ENCODE measurements at places on chromosomes 1 and 21.

- no peak for DNase-seq
These were observed 33.2 kb downstream of the KCND3 start for GRCh38 chr1:111956155-111956771.

GRCh38 chr21:40422896-40423635, 423.9 kb downstream of the DSCAM start:
- no peak for DNase-seq

DNA sequence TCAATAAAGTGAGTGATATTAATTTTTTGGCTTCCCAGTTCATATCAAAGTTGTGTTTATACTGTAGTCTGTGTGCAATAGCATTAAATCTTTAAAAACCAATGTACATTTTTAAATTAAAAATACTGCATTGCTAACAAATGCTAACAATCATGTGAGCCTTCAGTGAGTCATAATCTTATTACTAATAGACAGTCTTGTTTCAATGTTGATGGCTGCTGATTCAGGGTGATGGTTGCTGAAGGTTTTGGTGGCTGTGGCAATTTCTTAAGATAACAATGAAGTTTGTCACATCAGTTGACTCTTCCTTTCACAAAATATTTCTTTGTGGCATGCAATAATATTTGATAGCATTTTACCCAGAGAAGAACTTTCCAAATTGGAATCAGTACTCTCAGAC, 109.0 kb downstream of the ZMYM4 start:
- DNase-seq: no peak

GRCh38 chr21:20276954-20277353, 721.3 kb upstream of the NCAM2 start:
- DNase-seq: no peak

- no peak for DNase-seq
These were observed 434.6 kb downstream of the SMYD3 start for GRCh38 chr1:246072456-246072955.

GRCh38 chr1:203867802-203868201, 6.4 kb downstream of the SNRPE start:
- no peak for DNase-seq

DNA sequence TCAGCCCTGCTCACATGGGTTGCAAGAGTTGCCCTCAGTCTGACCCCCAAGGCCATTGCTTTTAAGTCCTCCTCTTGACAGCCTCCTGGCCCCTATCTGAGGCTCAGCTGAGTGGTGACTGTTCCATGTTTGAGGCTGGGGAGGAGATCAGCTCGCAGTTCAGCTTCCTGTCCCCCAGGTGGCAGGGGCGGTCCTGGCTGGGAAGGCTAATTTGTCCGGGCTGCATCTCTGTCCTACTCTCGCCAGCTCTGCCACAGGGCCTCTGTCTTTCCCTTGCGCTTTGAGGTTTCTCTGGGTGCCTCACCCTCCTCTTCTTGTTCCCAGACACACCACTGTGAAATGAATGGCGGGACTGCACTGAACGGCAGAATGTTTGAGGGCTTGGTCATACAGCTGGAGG, 157.3 kb downstream of the KCNJ6 start:
- peak; percentile 27 for DNase-seq

GRCh38 chr1:167471568-167471967, 46.8 kb downstream of the CD247 start:
- DNase-seq: no peak

DNA sequence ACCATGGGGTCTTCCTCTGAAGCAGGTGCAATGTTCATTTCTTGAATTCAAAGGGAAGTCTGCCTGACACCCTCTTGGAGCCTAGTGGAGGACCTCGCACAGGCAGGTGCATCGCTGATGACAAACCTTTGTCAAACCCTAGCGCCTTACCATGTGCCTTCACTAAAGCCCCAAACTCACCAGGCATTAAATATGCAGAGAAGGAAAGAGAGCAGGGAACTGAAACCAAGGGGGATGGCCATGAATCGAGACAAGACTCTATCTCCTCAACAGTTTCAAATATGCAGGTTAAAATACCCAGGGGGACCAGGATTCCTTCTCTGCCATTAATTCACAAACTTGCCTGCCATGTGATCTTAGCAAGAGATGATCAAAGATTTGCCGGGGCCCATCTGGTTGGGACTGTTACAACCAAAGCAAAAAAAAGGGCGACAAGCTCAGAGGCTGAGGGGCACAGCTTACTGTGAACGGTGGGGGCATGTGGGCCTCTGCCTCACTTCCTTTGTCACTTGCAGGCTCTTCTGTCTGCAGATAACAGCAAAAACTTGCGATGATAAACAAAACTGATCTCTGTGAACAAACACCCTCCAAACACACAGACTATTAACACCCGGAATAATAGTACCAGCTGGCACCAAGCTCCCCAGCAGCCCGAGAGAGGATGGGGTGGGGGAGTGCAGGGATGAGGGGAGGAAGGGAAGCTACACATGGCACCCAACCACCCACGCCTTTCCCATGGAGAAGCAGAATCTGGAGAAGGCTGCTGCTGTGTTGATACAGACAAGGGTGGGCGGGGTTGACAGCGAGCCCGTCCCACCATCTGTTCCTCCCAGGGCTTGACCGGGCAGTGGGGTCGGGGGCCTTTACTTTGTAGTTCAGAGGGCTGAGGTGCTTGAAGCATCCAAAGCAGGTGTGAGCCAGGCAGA, 33.9 kb downstream of the TMEM63A start:
- DNase-seq: peak; percentile 58

DNA sequence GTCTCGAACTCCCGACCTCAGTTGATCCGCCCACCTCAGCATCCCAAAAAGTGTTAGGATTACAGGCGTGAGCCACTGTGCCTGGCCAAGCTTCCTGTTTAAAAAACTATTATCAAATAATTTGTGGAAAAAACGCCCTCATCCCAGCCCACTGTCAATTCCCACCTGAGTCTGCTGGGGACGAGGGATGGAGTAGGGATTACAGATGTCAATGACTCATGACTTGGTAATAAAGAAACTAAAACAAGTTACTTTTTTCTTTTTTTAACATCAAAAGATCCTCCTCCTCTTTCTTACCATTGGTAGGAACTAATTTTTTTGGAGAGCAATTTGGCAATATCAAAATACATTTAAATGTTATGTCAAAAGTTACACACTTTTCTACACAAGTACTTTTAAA, 9.7 kb downstream of the CNN3 start:
- no peak for DNase-seq

DNA sequence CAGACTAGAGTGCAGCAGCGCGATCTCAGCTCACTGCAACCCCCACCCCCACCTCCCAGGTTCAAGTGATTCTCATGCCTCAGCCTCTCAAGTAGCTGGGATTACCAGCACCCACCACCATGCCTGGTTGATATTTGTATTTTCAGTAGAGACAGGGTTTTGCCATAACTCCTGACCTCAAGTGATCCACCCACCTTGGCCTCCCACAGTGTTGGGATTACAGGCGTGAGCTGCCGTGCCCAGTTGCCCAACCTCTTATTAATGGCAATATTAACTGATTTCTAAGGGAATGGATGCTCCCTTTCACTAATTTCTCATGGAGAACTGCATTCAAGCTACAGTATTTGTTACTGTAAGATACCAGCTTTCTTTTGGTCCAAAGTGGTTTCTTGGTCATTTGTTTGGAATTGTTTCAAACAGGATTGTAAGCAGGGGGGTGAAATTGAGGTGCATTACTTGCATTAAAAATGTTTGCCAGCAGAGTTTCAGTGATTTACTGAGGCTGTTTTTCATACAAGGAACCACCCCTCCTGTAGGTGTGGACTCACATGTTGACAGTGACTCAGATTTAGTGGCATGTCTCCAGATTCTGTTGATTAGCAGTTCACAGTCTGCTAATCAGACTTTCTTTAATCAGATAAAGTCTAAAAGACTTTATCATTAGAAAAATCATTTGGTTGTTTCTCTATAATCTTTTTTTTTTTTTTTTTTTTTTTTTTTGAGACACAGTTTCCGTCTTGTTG, 3.9 kb upstream of the TGFBR3 start:
- DNase-seq: no peak
